ENCODE measurements at places on chromosomes 4 and X. TPM values are rescaled to one million over a fixed set of nuclear protein-coding genes. Genes with fewer than 3 reads are reported as not detected.

The ZNF280C gene
- total RNA-seq, result 12.9 TPM

The OPHN1 gene
- total RNA-seq, result 8.8 TPM

The ADH6 gene
- total RNA-seq, result 0.18 TPM

The TCP11X1 gene
- total RNA-seq, result not detected

The POU4F2 gene
- total RNA-seq, result not detected

The HPSE gene
- 2.6 TPM for total RNA-seq

The DOK7 gene
- total RNA-seq, result 2.4 TPM

The RNF175 gene
- total RNA-seq, result not detected

The CXCL10 gene
- total RNA-seq, result not detected

- no peaks in the 10 kb centered on the region for H3K36me3 ChIP-seq
- peak overlapping the region; percentile 88 for H3K27ac ChIP-seq
- H3K4me1 ChIP-seq, result no peaks in the 10 kb centered on the region
- no peak for DNase-seq
These were observed 661 bp downstream of the SPIN4 start for GRCh38 chrX:63350465-63350877.

DNA sequence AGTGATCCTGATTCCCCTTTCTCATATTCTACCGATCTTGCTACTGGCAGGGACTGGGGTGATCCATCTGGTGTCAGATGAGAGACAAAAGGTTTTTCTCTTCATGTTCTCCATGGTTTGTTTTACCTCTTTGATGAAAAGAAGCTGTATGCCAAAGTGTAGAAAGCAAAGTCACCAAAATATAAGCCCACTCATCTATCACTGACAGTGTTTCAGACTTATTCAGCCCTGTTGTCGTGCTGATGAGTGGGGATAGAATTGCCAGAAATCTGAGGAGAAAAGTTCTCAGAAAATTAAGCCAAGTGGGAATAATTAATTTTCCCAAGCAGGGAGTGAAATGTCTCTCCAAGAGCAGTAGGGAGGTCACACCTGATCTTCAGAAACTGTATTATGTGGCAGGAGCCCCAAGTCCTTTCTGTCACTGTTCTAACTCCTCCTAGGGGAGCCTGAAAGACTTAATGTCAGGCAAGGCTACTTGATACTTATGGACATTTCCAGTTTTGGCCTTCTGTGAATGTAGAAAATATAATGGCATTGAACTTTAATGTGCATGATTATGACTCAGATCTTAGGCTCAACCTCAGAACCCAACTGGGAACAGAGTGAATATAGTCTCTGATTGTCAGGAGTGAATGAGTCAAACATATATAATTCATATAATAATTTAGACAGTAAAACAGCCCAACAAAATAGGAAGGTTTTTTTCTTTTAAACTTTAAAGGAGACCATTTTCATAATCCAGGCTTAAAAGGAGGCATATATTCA lies 298.1 kb downstream of the ANKRD50 start:
- no peaks in the 10 kb centered on the region for H3K4me1 ChIP-seq
- no peaks in the 10 kb centered on the region for H3K27me3 ChIP-seq
- H3K36me3 ChIP-seq, result no peaks in the 10 kb centered on the region
- DNase-seq, result no peak

DNA sequence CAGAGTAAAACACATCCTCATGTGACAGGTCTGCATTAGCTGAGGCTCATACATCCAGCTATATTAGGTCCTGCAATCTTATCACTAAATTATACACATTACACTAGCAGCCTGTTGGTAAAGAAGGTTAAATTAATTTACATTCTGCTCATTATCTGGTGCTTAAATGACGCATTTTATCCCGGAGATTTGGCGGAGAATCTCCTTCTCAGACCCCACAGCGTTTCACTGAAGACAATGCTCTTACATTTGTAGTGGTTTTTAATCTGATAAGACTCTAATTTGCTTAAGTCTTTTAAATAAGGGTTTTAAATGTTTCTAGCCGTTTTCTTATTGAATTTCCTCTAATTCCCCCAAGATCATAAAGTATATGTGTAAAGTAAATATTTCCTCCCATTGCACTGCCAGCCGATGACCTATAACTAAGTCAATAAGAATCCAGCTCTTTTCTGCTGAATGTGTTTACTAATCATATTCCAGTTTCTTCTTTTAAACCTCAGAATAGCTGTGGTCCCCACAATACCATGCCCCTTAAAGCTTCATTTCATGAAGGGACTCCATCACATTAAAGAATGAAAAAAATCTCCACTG lies 2.1 kb upstream of the PITX2 start:
- no peaks in the 10 kb centered on the region for H3K27me3 ChIP-seq
- H3K36me3 ChIP-seq, result no peaks in the 10 kb centered on the region
- no peak overlapping the region for H3K27ac ChIP-seq
- no peak overlapping the region for H3K4me3 ChIP-seq

DNA sequence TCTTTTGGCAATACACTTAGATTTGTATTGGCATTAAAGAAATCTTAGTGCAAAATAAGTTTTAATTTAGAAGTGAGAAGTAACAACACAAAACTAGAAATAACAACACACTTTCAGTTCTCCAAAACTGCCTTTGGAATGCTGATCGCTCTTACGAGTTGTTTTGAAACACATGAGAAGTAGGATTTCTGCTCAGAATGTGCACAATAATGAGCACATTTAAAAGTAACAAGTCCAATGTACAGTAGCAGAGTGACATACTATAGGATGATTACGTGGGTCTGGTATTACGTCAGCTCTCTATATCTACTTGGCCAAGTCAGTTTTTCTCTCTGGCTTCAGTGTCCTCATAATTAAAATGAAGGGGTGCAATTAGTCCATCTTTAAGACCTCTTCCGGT lies 164.8 kb downstream of the CHM start:
- no peaks in the 10 kb centered on the region for H3K36me3 ChIP-seq
- no peaks in the 10 kb centered on the region for H3K4me1 ChIP-seq
- H3K4me3 ChIP-seq, result no peak overlapping the region
- no peaks in the 10 kb centered on the region for H3K27me3 ChIP-seq

DNA sequence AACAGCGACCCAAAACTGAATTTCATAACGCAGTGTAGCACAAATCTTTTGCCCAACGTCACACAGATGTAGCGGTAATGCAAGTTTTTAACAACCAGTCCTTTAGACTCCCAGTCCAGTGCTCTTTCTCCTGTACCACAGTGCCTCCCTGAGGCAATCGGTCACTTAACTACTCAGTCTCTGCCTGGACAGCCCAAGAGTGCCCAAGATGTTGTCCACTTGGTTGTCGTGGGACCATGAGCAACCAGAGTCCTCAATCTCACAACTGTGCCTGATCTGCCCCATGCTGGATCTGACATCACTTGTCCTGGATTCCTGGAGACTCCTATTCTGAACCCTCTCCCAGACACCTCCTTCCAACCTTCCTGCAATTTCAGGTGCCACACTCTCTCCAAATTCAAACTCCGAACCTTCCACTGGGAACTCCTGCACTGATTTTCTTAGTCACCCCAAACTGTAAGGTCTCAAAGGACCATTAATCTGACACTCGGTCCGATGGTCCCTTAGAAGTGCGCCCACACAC lies 702 bp downstream of the MMGT1 start:
- H3K27ac ChIP-seq, result peak overlapping the region; percentile 90
- no peak for DNase-seq
- no peaks in the 10 kb centered on the region for H3K36me3 ChIP-seq
- H3K4me1 ChIP-seq, result peaks cover 15% of the 10 kb centered on the region
- H3K27me3 ChIP-seq, result no peaks in the 10 kb centered on the region

GRCh38 chr4:137417676-137418075 lies 114.6 kb downstream of the PCDH18 start:
- no peaks in the 10 kb centered on the region for H3K4me1 ChIP-seq
- DNase-seq, result no peak
- no peak overlapping the region for H3K4me3 ChIP-seq
- no peak overlapping the region for H3K27ac ChIP-seq

DNA sequence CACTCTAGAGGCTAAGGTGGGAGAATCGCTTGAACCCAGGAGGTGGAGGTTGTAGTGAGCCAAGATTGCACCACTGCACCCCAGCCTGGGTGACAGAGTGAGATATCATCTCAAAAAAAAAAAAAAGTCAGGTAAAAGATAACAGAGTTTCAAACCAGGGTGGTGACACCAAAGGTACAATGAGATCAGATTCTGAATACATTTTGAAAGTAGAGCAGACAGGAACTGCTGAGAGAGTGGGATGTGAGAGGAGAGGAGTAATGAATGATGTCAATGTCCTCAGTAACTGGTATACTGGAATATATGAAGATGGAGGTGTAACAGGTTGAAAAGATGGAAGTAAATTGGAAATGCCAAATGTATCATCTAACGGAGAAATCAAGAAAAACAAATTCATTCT lies 135.6 kb downstream of the CAMK2D start:
- DNase-seq, result no peak
- no peaks in the 10 kb centered on the region for H3K27me3 ChIP-seq
- no peak overlapping the region for H3K27ac ChIP-seq
- H3K4me3 ChIP-seq, result no peak overlapping the region

DNA sequence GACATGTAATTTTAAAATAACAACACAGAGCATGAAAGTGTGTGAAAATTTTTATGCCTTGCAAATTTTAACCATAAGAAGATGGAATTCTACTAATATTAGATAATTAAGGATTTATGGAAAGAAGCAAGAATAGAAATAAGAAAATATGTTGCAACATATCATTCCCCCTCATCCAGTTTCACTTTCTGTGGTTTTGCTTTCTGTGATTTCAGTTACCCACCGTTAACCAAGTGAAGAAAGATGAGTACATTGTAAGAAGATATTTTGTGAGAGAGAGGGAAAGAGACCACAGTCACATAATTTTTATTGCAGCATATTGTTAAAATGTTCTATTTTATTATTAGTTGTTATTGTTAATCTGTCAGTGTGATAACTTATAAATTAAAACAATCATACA lies 77.9 kb downstream of the ADAM29 start:
- no peak overlapping the region for H3K27ac ChIP-seq
- H3K27me3 ChIP-seq, result no peaks in the 10 kb centered on the region
- no peak for DNase-seq
- no peak overlapping the region for H3K4me3 ChIP-seq
- H3K4me1 ChIP-seq, result no peaks in the 10 kb centered on the region

DNA sequence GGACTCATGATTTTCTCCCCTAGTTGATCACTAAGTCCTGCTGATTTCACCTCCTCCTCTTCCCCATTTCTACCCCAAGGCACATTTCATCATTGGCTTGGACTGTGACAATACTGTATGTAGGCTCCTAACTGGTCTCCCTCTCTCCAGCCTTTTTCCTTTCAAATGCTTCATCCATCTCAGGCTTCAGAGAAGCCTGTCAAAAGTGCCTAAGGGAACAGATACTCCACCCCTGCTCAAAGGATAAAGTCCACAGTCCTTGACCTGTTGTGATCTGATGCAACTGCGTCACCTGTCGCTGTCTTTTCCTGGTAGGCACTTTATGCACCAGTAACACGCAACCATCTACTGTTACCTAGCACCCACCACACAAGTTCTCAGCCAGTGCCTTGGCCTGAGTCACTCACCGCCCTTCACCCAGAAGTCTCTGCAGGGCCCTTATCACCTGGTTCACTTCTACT lies 12.8 kb downstream of the SCARB2 start:
- no peaks in the 10 kb centered on the region for H3K27me3 ChIP-seq
- no peaks in the 10 kb centered on the region for H3K36me3 ChIP-seq
- DNase-seq, result no peak

GRCh38 chr4:170005472-170005871 lies 20.7 kb downstream of the MFAP3L start:
- no peaks in the 10 kb centered on the region for H3K4me1 ChIP-seq
- no peak for DNase-seq
- H3K4me3 ChIP-seq, result no peak overlapping the region
- no peak overlapping the region for H3K27ac ChIP-seq
- H3K36me3 ChIP-seq, result no peaks in the 10 kb centered on the region

DNA sequence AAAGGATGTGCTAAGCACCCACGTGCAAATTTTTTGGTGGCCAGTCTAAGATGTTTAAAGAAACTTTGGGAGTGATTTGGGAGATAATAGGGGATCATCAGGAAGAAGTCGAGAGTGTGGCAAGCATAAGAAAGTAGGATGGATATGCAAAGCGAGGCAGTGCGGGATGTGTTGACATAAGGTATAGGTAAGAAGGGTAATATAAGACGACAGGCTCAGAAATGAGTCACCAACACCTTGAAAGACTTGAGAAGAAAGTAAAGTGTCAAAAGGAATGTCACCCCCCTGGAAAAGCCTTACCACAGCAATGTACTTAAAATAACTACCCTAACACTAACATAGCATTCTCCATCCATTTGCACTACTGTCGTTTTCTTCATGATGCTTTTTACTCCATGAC lies 69.8 kb upstream of the BMP2K start:
- H3K27me3 ChIP-seq, result no peaks in the 10 kb centered on the region
- H3K4me1 ChIP-seq, result no peaks in the 10 kb centered on the region
- no peak for DNase-seq
- H3K4me3 ChIP-seq, result no peak overlapping the region
- no peak overlapping the region for H3K27ac ChIP-seq
- no peaks in the 10 kb centered on the region for H3K36me3 ChIP-seq

DNA sequence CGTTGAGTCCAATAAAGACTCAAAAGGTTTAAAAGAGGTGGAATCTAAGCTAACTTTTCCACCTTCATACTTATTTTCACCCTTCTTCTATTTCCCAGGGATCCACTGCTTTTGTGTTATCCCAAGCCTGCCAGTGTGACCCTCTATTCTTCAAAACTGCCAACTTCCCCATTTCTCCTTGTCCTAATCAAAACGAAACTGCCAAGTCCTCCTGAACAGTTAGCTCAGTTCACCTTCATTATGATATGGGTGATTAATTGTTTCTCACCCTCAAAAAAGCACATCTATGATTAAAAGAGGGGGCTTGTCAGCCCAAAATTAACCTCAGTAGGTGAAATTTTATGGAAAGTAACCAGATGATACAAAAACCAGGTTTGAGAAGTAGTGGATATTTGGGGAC lies 108.4 kb downstream of the GUCY2F start:
- no peak overlapping the region for H3K27ac ChIP-seq
- H3K36me3 ChIP-seq, result no peaks in the 10 kb centered on the region
- no peaks in the 10 kb centered on the region for H3K27me3 ChIP-seq
- no peaks in the 10 kb centered on the region for H3K4me1 ChIP-seq
- H3K4me3 ChIP-seq, result no peak overlapping the region

DNA sequence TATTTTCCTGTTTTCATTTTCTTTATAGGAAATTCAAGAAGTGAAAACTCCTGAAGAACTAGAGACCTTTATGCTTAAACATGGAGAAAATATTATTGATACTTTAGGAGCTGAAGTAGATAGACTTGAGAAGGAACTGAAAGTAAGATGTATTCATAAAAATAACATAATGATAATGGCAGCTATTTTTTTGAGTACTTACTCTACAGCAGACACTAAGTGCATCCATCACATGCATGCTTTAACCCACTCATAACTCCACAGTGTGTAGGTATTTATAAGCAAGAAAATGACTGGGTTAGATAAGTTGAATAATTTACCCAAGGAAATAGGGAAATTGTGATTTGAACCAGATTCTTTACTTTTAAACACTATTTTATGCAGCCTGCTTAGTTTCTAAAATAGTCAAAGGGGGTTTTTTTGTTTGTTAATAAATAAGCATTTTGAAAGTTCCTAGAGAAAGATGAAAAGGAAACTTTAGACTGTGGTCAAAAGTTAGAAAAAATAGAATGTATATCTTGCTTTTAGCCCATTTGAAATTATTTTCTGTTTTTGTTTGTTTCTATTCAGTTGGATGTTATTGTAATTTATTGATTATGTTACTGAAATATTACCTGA lies 74.2 kb downstream of the BEND4 start:
- H3K27me3 ChIP-seq, result no peaks in the 10 kb centered on the region
- no peaks in the 10 kb centered on the region for H3K4me1 ChIP-seq
- no peaks in the 10 kb centered on the region for H3K36me3 ChIP-seq
- no peak overlapping the region for H3K4me3 ChIP-seq

GRCh38 chrX:110213183-110213582 lies 104.7 kb downstream of the AMMECR1 start:
- no peak overlapping the region for H3K4me3 ChIP-seq
- no peak for DNase-seq
- no peaks in the 10 kb centered on the region for H3K27me3 ChIP-seq
- H3K27ac ChIP-seq, result no peak overlapping the region
